ENCODE measurements at places on chromosomes 4 and X. TPM values are rescaled to one million over a fixed set of nuclear protein-coding genes. Genes with fewer than 3 reads are reported as not detected.

The NEXMIF gene
- total RNA-seq, result 0.18 TPM

The AKAP4 gene
- total RNA-seq, result not detected

DNA sequence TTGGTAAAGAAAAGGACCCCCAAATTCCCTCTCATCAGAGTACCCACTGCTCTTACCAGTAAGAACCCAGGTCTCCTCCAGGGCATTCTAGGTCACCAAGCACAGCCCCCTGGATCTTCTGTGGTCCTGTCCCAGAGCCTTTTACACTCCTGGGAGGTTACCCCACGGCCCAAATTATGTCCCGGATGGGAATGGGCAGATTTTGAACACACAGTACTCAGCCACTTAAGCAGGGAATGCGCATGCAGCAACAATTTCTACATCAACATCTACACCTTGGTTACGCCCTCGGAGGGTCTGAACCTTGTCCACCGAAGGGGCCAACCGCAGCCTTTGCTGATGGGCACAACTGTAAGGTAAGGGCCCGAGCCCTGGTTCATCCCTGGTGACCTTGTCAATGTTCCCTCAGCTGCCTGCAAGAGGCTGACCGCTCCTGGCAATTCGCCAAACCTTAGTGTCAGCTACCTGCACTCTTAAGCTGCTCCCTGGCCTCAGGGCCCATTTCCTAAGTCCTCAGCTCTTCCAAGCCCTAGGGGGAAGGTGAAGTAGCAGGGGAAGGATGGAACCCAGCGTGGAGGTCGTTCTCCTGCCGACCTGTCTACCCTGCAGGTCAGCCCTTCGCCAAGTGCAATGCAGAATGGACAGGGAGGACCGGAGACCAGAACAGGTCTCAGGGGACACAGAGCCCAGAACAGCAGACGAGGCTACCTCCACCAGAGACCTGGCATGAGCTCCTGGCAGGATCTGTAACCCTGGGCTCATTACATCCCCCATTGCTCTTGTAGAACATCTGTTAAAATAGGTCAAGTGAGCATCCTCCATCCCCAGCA, 5.9 kb downstream of the TIMP1 start:
- H3K27ac ChIP-seq, result no peak overlapping the region
- no peak overlapping the region for H3K4me3 ChIP-seq

GRCh38 chr4:39713691-39714090, 15.8 kb downstream of the UBE2K start:
- peaks cover 5% of the 10 kb centered on the region for H3K4me1 ChIP-seq
- H3K36me3 ChIP-seq, result peaks cover 8% of the 10 kb centered on the region
- no peaks in the 10 kb centered on the region for H3K27me3 ChIP-seq
- no peak for DNase-seq
- H3K4me3 ChIP-seq, result no peak overlapping the region
- peak overlapping the region; percentile 61 for H3K27ac ChIP-seq

- H3K4me1 ChIP-seq, result peaks cover 13% of the 10 kb centered on the region
- H3K27ac ChIP-seq, result no peak overlapping the region
- no peak for DNase-seq
- H3K36me3 ChIP-seq, result peaks cover 3% of the 10 kb centered on the region
- H3K4me3 ChIP-seq, result no peak overlapping the region
These were observed 33.8 kb downstream of the UCHL1 start for GRCh38 chr4:41290479-41290878.

The RAB40AL gene
- total RNA-seq, result 2.0 TPM

The PLXNA3 gene
- 128 TPM for total RNA-seq

DNA sequence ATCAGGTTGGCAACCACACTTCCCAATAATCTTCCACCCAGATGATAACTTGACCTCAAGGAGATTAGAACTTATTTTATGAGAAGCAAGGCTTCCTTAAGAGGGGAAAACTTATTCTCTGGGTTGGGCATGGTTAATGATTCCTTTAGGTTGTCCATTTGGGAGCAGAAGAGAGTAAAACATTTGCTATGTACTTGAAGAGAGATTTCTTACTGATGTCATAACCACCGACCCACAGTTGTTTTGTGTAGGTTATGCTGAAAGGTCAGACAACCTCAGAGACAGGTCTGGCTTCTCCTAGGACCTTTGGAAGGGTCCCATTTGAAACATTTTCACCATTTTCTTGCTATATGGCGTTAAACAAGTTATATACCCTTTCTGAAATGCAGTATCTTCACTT, 56.1 kb downstream of the FAM114A1 start:
- no peak overlapping the region for H3K4me3 ChIP-seq
- no peak overlapping the region for H3K27ac ChIP-seq
- H3K27me3 ChIP-seq, result no peaks in the 10 kb centered on the region
- no peak for DNase-seq
- peaks cover 36% of the 10 kb centered on the region for H3K36me3 ChIP-seq
- H3K4me1 ChIP-seq, result no peaks in the 10 kb centered on the region

DNA sequence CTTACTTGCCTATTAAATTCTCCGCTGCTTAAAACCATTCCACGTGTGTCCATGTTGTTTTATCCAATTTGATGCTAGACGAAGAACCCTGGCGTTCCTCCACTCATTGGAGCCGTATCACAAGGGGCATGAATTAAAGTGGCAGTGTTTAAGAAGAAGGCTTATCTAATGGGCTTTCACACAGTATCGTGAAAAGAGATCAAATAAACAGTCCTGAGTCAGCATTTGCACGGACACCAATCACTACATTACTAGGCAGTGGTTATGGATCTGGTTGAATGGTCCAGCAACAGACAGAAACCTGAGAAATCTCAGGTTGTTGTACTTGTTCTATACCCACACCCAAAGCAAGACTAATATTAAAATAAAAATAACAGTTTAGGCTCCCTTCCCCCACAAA, 671.6 kb downstream of the FAT4 start:
- no peak for DNase-seq
- H3K27ac ChIP-seq, result no peak overlapping the region
- H3K4me1 ChIP-seq, result no peaks in the 10 kb centered on the region
- H3K4me3 ChIP-seq, result no peak overlapping the region

- DNase-seq, result no peak
- peaks cover 2% of the 10 kb centered on the region for H3K27me3 ChIP-seq
These were observed 193.6 kb upstream of the BANK1 start for GRCh38 chr4:101596781-101597552.

- H3K36me3 ChIP-seq, result no peaks in the 10 kb centered on the region
- DNase-seq, result no peak
- H3K4me3 ChIP-seq, result peak overlapping the region; percentile 9
- no peak overlapping the region for H3K27ac ChIP-seq
- peaks cover 59% of the 10 kb centered on the region for H3K27me3 ChIP-seq
These were observed 893 bp upstream of the GAB3 start for GRCh38 chrX:154751669-154752271.

DNA sequence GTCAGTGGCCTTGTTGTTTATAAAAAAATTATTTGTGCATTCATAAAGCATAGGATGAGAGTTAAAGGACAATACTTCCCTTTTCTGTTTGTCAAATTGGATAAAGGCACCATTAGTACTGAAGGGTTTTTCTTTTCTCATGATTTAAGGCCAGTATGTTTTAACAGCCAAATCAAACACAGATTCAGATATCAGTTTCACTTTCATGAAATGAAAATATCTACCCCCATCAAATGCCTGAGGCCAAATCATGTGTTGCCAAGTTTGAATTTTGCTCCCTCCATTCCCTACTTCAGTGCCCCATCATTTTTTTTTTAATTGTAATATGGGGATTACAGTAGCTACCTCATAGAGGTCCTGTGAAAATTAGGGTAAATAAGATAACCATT, 745.9 kb downstream of the RPA4 start:
- peaks cover 16% of the 10 kb centered on the region for H3K4me1 ChIP-seq
- peak overlapping the region; percentile 7 for H3K27ac ChIP-seq
- no peak overlapping the region for H3K4me3 ChIP-seq
- no peaks in the 10 kb centered on the region for H3K36me3 ChIP-seq
- no peaks in the 10 kb centered on the region for H3K27me3 ChIP-seq
- no peak for DNase-seq

GRCh38 chr4:114052227-114052626, 72.8 kb upstream of the ARSJ start:
- no peak overlapping the region for H3K27ac ChIP-seq
- no peaks in the 10 kb centered on the region for H3K4me1 ChIP-seq
- H3K27me3 ChIP-seq, result no peaks in the 10 kb centered on the region
- no peak overlapping the region for H3K4me3 ChIP-seq

GRCh38 chr4:180521181-180521580, 1722.0 kb upstream of the TENM3 start:
- H3K36me3 ChIP-seq, result no peaks in the 10 kb centered on the region
- H3K27me3 ChIP-seq, result no peaks in the 10 kb centered on the region
- DNase-seq, result no peak
- H3K4me3 ChIP-seq, result no peak overlapping the region

DNA sequence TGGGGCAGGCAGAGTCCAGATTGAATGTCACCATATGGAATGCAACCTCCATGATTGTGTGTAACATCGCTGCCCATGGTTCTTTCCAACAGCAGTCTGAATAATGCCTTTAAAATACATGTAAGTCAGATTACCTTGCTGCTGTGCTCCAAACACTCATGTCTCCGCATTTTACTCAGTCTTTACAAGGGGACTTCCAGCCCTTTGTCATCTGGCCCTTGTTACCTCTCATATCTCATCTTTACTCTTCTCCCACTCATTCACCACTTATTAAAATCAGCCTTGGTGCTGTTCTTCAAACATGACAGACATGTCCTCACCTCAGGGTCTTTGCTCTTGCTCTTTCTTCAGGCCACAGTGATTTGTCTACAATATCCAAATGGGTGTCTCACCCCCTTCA, 200.4 kb upstream of the GYPA start:
- peaks cover 52% of the 10 kb centered on the region for H3K4me1 ChIP-seq
- no peak overlapping the region for H3K27ac ChIP-seq
- no peaks in the 10 kb centered on the region for H3K27me3 ChIP-seq

- H3K27ac ChIP-seq, result peak overlapping the region; percentile 3
- DNase-seq, result no peak
- H3K4me3 ChIP-seq, result no peak overlapping the region
- H3K4me1 ChIP-seq, result no peaks in the 10 kb centered on the region
- peaks cover 1% of the 10 kb centered on the region for H3K36me3 ChIP-seq
These were observed 10.6 kb downstream of the MSN start for GRCh38 chrX:65677954-65678469.

The MAGEB1 gene
- total RNA-seq, result not detected

- peaks cover 5% of the 10 kb centered on the region for H3K4me1 ChIP-seq
- H3K27me3 ChIP-seq, result no peaks in the 10 kb centered on the region
- DNase-seq, result no peak
- no peak overlapping the region for H3K4me3 ChIP-seq
- H3K27ac ChIP-seq, result no peak overlapping the region
These were observed 832.4 kb upstream of the PCDH10 start for GRCh38 chr4:132316738-132317137.

- no peaks in the 10 kb centered on the region for H3K36me3 ChIP-seq
- DNase-seq, result no peak
These were observed 14.7 kb downstream of the GRPR start for GRCh38 chrX:16138108-16138427.

- no peaks in the 10 kb centered on the region for H3K36me3 ChIP-seq
- no peak for DNase-seq
- H3K27ac ChIP-seq, result no peak overlapping the region
- no peak overlapping the region for H3K4me3 ChIP-seq
These were observed 147.2 kb downstream of the AFF2 start for GRCh38 chrX:148647651-148648050.

GRCh38 chr4:85737254-85737653, 262.3 kb downstream of the ARHGAP24 start:
- H3K27ac ChIP-seq, result no peak overlapping the region
- no peak overlapping the region for H3K4me3 ChIP-seq

Data from mesothelial cell of epicardium (in vitro differentiated cells).